ENCODE measurements at places on chromosomes 2 and 18. TPM values are rescaled to one million over a fixed set of nuclear protein-coding genes. Genes with fewer than 3 reads are reported as not detected.
A peak's percentile ranks its signal among the peaks of the same experiment; 100 is the strongest.

The ABCG8 gene
- total RNA-seq, result 0.31 TPM

- no peak for ATAC-seq
These were observed 19.2 kb downstream of the DTNA start for GRCh38 chr18:34729264-34729663.

DNA sequence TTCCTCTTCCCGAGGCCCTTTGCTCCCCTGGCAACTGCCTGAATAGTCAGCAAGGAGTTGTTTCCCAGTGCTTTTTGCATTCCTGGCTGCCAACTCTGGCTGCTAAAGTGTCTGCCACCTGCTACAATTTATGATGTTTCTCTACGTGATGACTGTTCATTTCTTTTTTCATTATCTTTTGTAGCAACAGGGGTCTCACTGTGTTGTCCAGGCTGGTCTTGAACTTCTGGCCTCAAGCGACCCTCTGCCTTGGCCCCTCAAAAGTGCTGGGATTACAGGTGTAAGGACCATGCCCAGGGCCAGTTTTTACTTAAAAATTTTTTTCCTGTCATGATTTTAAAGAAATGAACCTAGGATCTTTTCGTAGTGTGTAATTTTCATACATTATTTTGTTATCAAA is 11.3 kb downstream of the EHBP1 start:
- ATAC-seq, result no peak

DNA sequence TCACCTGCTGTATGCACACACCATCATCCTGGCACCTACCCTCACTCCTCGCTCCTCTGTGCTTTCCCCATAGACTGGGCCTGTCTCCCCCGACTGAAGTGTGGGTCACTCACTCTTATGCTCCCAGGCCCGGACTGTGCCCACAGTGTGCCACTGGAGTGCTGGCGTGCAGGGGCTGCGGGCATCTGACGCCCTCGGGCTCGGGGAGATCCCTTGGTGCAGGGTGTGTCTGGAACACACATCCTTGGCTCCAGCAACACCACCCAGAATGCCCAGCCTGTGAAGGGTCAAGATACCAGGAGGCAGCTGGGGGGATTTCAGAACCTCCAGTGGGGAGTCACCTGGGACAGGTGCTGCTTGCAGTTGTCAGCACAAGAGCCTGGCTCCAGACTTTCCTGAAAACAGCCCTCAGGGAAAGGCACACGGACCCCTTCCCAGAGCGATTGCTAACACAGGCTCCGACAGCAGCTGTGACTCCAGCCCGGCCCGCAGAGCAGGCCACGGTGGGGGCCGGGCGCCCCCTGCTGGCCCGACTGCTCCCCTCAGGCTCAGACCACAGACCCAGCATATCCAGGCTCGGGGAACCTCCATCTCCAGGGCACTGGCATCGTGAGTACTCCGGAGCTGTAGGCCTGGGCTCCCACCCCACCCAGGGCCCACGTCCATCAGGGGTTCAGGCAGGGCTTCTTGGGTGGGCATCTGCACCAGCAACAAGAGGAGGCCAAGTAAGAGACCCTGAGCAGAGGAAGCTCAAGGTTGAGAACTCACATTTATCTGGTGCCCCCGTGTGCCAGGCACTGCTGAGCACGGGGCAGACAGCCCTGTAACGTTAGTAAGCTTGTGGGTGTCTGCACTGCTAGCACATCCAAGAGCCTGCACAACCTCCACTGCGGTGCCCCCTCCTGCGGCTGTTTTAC is 8.6 kb downstream of the HS1BP3 start:
- ATAC-seq, result peak; percentile 96

- no peak for ATAC-seq
These were observed 47.7 kb downstream of the TANK start for GRCh38 chr2:161207941-161208340.

The PSMA8 gene
- total RNA-seq, result not detected

- ATAC-seq, result peak; percentile 84
These were observed 62.9 kb upstream of the CTIF start for GRCh38 chr18:48475635-48476549.

GRCh38 chr2:82823892-82824291 is 1635.2 kb downstream of the SUCLG1 start:
- ATAC-seq, result no peak

DNA sequence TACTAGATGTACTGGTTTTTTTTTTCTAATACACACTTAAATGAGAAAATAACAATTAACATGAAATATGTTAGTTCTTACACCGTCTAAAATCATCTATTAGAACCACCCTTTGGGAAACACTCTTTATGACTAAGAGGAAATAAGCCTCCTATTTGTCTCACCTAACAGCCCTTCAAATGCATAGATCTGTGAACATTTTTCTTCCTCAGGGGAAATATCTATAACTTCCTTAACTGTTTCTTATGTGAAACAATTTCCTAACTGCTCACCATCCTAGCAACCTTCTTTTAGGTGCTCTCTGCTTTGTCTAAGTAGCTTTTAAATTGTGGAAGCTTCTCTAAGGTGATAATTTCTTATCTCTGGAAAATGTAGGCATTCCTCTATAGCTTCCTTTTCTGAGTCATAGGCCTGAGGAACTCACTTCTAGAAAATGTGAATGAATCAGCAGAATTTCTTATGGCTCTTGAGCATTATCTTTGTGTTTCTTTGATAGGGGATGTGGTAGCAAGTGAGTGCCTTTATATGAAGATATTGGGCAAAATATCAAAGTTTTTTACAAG is 56.1 kb downstream of the CNTNAP5 start:
- no peak for ATAC-seq

DNA sequence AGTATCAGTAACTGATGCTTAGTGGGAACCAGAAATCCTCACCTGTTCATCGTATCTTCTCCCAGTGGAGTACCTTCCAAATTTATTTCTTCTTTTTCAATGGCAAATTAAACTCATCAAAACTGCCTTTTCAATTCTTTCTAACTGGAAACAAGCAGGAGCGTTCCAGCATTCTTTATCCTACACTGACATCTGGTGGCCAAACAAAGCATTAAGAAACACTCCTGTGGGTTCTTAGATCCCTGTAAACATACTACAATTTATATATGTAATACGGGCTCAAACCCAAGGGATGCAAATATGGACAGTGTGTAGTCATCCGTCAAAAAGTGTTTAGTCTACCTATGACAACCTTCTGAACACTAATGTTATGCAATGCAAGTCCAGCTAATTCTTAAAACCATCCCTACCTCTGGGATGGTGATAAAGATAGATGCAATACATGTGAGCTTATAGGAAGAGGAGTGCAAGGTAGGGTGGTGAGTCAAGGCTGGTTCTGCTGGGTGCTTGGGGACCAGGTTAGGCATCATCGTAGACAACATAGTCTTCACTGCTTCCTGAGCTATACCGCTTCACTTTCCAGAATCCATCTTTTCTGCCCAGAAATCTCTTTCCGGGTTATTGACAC is 375.0 kb downstream of the CTNNA2 start:
- ATAC-seq, result peak; percentile 49

The STEAP3 gene
- total RNA-seq, result 38.1 TPM

The IRS1 gene
- 53.1 TPM for total RNA-seq

DNA sequence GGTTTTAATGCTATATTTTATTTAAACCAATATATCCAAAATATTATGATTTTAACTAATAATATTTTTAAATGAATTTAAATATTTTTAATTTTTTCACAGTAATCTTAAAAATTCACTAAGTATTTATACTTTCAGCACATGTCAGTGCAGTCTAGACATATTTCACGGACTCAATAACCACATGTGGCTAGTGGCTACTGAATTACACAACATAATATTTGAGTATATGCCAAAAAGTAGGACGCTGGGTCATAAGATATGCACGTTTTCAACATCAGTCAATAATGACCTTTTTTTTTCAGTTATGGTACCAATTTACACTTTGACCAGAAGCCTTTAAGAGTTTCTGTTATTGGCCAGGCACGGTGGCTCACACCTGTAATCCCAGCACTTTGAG is 117.7 kb downstream of the GFPT1 start:
- ATAC-seq, result no peak

DNA sequence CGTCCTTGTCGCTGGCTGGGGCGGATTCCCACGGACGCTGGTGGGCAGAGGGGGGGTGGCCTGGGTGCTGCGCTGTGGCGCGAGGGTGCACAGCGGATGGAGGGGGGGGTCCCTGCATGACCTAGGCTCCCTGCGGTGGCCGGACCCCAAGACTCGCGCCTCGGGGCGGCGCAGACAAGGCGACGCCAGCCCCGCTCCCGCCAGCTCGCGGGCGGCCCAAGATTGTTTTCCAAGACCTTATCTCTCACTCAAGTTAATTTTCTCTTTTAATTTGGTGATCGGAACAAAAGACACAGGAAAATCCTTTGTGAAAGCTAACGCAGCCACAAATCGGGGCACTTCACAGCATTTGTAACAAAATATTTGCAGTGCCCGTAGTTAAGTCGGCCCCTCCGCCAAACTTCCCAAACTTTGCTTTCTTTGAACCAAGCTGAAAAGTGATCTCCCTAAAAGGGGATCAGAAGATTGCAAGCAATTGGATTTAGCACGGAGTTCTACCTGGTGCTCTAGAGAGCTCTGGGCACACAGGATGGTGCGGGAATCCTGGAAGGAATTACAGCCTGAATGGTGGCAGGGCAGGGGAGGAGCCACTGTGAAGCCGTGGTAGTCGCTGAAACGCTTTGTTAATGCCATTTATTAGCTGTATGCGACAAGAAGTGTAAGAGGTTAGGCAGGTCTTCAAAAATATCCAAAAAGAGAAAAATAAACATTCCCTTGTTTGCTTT is 4.8 kb upstream of the ID2 start:
- ATAC-seq, result no peak

The SMYD5 gene
- 28.0 TPM for total RNA-seq

The LGALSL gene
- 18.3 TPM for total RNA-seq

DNA sequence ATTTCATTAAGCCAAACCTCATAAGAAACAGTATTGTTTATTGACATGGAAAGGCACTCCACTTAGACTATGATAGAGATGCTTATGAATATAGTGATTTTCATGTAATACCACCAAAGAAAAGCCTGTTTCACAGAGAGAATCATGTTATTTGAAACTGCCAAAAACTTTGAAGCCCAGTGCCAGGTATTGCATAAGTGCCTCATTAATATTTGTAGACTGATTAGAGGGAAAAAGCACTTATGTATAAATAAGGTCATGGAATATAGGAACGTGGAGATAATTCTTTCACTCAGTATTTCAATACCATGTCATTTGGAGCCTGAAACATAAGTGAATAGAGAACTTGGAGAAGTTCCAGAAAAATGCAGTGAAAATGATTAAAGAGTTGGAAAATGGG is 162.6 kb upstream of the CRIM1 start:
- ATAC-seq, result no peak

DNA sequence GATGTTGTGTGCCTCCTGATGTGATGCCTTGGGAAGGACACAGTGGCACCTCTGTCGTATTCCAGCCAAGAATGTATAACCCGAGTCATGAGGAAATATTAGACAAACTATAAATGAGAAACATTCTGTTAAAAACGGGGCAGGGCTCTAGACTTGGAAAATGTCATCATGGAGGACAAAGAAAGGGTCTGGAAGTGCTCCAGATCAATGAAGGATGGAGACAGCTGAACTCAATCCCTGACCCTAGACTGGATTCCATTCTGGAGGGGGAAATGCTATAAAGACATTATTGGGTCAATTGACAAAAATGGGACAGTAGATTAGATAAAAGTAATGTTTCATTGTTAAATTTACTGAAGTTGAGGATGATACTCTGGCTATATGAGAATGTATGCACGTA is 92.1 kb downstream of the SLC4A3 start:
- no peak for ATAC-seq

DNA sequence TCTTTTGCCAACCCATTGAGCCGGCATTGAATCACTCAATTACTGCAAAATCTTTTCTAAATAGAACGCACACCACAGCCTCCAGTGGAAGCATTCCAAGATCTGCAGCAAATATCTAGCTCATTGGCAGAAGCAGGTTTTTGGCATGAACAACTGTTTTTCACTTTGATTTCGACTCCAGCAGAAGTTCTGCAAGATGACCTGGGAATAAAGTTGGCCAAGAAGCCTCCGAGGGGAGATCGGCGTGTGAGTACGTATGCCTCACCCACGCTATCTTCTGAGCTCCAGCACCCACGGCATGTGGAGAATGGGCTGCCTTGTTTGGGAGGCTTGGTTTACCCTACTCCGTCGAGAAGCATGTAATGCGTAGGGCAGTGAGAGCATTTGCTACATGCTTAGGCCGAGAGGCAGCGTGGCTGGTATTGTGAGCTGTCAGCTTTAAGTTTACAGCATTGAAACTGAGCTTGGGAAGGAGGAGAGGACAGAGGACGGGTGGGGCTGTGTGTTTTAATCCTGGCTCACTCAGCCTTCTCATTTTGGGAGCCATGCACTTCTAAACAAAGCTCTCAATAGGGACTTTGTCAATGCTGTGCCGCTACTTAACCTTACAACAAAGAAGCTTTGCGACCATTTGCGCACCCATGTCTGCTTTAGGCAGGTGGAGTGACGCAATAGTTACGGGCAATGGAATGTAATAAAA is 10.5 kb downstream of the PCARE start:
- peak; percentile 18 for ATAC-seq

DNA sequence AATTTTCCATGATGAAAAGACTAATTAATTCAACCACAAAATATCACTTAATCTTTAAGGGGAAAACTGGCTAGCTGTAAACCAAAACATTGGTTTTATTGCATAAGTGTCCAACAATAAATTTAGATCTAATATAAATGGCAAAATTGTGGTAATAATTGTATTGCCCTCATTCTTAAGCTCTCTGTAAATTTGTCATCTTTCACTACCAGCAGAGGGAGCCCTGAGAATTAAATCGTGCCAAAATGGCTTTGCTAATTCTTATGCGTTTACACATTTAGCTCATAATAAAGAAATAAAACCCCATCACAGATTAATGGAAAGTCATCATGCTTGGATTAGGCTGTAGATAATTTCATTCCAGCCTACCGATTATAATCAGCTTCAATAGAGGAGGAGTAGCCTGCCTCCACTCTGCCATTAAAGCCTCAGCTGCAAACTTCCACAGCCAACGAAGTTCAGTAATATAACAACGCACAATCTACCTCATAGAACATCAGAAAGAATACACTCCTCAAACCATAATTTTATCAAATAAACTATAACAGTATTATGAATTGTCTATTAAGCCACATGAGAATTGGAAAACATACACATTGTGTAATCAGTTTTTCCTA is 70.0 kb upstream of the ATP5MC3 start:
- ATAC-seq, result no peak

The GMCL1 gene
- 8.1 TPM for total RNA-seq

GRCh38 chr18:10074110-10074509 is 160.3 kb downstream of the VAPA start:
- no peak for ATAC-seq

The HSPE1 gene
- 535 TPM for total RNA-seq

DNA sequence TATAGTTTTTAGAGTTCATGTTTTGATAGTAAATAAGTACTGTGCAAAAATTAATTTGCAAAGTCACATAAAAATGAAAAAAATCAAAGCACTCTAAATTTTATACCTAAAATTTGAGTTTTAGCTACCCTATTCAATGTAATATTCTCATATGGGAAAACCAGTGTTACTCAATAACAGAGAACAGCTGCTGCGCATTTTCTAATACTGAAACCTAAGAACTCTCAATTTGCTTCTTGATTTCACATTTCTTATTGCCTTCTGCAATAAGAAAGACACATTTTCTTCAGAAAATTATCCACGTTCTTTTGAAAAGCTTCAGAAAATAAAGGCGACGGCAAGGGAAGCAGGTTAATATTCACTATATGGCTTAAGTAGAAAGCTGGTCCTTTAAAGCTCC is 199.1 kb upstream of the CCDC150 start:
- ATAC-seq, result no peak

The DPP4 gene
- total RNA-seq, result 0.38 TPM

- ATAC-seq, result peak; percentile 63
These were observed 516.6 kb upstream of the ZEB2 start for GRCh38 chr2:145036421-145037011.

The DYNAP gene
- total RNA-seq, result not detected

All from motor neuron (in vitro differentiated cells).